ENCODE measurements at places on chromosomes 12 and 14.

- no peak for DNase-seq
Observed at GRCh38 chr14:33240466-33240865, 301.8 kb downstream of the NPAS3 start.

DNA sequence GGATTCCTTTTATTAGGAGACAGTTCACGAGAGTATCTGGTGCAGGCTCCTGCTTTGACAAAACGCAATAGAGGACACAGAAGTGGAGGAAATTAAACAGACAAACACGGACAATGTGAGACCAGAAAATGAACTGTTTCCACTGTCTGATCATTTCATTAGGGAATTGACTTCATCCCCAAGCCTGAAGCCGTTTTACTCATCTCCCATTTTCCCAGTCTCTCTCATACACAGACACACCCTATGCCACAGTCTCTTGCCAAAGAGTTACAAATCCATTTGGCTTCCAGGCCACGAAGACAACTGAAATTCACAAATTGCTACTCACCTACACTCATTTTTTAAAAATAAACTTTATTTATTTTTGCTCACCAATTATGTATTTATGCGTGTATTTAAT, 1087.8 kb upstream of the TMEM132C start:
- DNase-seq, result no peak

DNA sequence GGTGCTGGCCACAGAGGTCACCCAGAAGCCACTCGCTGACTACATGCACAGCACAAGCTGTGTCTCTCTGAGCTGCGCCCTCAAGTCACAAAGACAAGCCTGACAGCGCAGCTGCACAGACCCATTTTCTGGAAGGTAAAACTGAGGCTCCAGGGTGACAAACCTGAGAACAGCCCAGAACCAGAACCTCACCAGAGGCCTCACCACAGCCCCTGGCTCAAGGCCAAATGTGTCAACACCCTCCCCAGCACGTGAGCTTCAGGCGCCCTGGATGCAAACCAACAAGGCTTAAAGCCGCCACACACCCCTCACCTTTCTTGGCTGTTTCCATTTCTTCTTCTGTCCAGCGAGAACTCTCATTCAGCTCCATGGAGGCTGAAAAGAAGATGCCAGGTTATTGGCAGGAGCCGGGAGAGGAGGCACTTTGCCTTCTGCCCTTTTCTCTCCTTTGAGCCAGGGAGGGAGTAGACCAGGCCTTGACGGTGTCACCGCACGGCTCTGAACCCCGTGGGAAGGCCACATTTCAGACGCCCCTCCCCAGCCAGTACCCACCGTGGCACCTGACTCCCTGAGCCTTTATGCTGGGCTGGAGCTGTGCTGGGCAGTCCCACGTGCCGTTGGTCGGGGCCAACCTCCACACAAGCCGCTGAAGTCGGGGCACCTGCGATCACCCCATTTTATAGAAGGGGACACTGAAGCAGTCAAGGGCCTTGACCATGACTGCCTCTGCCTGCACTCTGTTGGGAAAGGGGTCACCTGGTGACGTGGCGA, 103.1 kb downstream of the RFLNA start:
- no peak for DNase-seq

DNA sequence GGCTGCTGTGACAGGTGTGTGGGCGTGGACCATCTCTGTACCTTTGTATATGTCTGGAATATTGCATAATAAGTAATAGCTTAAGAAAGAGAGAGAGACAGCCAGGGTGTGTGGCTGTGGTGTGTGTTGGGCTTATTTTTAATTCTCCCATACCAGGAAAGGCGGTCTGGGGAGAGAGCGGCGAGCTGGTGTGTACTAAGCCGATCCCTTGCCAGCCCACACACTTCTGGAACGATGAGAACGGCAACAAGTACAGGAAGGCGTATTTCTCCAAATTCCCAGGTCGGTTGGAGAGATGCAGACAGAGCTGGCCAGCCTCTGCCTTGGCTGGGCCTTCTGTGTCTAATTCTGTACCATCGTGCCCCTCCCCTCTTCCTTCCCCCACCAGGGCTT, 63.9 kb downstream of the AACS start:
- no peak for DNase-seq

DNA sequence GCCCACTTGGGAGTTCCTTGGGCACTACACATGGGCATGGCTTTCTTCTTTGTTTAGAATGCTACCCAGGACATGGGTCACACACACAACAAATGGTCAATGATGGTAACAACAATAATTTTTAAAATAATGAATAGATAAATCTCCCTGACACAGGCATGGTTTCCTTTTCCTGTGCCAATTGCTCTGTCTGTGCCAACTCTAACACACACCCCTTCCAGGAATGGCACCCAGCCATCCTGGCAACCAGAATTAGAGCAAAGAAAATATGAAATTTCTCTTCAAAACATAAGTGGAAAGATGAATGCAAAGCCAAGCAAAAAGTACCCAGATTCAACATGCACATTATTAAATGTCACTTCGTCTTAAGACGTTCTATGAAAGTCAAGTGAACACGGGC, 104.9 kb upstream of the SOX5 start:
- no peak for DNase-seq

DNA sequence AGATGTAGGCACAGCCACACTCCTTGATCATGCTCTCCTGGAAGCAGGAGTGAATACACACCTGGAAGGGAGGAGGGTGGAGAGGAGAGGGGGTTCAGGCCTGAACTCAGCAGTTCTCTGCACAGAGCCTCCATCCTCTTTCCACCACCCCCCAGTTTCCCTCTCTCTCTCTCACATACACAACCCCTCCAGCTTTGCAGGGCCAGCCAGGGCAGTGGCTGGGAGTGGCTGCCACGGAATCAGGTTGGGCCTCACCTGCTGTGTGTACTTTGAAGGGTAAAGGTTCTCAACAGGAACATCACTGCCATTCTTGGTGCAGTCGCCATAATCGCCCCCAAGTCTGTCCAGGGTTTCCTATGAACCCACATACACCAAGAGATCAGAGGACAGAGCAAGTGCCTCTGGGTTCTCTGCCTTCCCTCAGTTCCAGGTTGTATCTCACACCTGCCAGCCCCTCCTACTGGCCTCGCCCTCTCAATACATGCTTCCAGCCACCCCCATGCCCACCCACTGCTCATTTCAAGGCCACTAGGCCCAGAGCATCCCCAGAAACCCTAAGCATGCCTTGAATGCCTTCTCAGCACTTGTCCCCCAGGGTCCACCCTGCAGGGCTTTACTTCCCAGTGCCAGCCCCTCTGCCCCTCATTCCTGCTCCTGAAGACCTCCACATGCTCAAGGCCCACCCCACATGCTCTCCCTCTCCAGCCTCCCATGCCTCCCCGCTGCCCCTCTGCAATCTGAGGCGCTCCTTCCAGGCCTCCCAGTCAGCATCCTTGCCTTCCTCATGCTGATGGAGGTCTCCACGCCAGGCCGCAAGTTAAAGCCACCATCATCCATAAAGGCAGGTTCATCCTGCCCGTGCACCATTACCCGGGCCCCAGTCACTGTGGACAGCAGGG, 12.9 kb upstream of the TNFRSF1A start:
- DNase-seq, result no peak

- no peak for DNase-seq
Observed at GRCh38 chr12:87779858-87780498, 249.2 kb downstream of the C12orf50 start.
